ENCODE measurements at places on chromosomes 7 and 10.

DNA sequence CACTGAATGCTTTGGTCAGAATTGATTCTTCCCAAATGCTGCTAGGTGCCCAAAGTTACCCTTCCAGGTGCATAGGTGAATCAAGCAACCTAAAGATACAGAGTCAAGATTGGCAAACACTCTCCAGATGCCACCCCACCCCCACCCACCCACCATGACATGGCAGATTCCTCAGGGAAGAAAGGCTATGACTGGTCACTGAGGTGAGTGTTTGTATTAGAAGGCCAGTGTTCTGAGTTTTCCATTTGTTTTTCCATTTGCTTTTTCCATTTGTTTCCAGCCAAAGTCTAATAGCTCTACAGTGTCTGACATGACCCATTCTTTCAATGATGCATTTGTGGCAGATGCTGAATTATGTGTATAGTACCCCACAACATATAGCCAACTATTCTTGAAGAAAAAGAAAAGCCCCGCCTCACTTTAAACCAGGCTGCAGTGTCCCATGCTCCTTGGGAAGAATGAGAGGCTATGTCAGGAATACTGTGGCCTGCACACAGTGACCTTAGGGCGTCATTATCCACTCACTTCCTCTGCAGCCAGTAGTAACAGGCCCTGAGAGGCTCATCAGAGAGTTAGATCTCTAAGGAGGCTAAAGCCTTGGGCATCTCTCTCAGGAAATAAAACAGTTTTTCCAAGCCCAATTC, 16.1 kb upstream of the HIBADH start:
- DNase-seq = no peak

DNA sequence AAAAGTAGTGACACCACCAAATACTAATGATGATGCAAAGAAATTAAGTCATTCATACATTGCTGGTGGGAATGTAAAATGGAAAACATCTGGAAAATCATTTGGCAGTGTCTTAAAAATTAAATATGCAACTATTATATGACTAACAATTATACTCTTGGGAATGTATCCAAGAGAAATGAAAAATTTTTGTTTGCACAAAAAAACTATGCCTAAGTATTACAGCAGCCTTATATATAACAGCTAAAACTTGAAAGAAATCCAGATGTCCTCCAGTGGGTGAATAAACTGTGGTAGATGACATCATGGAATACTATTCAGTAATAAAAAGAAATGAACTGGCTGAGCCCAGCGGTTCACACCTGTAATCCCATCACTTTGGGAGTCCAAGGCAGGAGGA, 132.0 kb downstream of the NEBL start:
- DNase-seq = no peak

DNA sequence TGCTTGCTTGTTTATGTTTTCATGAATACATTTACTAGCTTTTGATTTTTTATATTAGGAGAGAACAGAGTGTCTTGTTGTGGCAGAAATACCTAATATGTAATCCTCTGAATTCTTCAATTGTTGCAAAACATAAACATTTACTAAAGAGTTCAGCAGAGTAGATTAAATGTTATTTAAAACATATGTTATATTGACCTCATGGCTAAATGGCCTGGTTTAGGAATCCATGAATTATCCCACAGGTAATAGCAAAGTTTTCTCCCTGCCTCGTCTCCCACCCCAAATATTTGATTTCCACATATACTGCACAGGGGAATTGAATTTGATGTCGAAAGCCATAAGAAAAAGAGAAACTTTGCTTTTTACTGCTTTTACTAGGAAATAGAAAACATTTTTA, 111.8 kb downstream of the ADK start:
- no peak for DNase-seq

DNA sequence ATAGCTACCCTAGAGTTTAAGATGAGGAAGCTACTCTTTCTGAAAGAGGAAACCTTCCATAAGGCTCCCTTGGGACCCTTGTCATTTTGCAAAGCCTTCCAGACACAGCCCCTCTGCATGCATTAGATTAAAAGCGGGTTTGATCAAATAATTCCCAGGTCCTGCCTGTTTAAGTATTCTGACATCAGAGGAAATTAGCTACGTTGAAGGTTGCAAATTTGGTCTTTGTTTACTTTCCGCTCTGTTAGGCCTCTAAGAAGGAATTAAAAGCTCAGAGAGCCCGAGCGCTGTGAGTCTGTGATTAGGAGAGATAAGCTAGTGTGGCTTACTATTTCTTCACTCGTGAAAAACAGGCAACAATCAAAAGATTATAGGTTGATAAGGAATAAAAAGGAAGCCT, 1.4 kb upstream of the THSD7A start:
- DNase-seq = no peak

- DNase-seq = no peak
Observed at GRCh38 chr7:18004372-18004771, 23.3 kb downstream of the PRPS1L1 start.

- no peak for DNase-seq
Observed at GRCh38 chr10:123772645-123773508, 106.7 kb downstream of the GPR26 start.

DNA sequence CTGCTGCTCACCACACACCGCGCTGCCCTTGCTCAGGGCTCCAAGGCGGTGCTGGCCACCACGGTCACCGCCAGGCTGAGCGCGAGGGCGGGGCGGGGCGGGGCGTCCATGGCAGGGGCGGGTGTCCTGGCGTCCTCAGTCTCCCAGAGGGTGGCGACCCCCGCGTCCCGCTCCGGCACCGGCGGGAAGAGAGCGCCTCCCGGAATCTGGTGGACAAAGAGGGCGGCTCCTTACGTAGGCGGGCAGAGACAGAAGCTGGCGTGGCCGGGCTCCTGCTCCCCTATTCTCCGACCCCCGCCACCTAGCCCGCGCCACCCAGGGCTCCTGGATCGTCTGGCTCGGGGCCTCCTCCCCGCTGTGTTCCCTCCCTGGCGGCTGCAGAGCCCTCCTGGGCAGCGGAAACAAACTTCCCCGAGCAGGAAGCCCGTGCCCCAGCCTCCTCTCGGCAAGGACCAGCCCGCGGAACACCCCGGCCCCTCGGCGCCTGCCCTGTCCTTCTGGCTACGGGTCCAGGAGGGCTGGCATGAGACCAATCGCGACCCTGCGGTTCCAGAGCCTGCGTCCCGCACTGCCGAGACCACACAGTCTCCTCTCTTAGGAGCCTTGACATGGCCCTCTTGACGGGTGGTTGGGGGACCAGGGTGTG, 133.8 kb upstream of the ZNF92 start:
- DNase-seq = no peak

DNA sequence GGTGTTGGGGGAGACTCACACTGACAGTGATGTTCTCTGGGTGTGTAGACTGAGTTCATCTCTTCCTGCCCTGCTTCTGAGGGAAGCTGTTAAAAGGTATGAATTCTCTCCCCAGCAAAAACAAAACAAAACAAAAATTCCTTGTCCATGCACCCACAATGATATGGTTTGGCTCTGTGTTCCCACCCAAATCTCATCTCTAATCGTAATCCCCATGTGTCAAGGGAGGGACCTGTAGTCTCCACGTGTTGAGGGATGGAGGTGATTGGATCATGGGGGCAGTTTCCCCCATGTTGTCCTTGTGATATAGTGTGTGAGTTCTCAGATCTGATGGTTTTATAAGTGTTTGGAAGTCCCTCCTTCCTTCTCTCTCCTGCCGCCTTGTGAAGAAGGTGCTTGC, 245.5 kb downstream of the GALNT17 start:
- DNase-seq = no peak

DNA sequence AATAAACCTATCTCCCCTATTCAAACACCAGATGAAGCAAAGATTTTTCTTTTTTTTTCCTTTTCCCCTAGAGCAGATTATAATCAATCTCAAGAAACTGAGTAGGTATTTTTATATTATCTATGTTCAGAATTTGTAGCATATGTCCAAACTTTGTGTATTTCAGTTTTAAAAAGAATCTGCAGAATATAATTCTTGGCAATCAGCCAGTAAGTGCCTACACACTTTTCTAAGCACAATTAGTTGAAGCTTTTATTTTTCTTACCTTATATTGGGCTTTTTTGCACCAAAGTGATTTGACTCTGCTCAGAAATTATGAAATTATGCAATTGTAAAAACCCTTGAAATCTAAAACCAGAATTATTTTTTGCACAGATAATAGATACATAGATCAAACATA, 315.8 kb upstream of the PHF14 start:
- DNase-seq = no peak

DNA sequence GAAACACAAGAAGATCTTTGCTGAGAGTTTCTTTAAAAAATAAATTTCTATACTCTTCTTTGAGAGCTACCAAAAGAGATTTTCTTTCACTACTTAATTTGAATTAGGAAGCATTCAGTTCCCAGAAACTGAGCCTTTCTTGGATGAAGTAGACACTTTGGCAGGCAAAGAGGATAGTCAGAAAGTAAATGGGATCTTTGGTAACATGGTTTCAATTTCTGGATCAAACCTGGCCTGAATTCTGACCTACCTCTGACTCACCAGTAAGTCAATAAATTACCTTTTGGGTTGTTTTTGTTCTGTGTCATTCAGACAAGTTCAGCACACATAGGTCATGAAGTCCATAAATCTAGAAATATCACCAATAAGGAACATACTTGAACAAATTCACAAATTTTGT, 26.8 kb upstream of the CABCOCO1 start:
- DNase-seq = no peak

DNA sequence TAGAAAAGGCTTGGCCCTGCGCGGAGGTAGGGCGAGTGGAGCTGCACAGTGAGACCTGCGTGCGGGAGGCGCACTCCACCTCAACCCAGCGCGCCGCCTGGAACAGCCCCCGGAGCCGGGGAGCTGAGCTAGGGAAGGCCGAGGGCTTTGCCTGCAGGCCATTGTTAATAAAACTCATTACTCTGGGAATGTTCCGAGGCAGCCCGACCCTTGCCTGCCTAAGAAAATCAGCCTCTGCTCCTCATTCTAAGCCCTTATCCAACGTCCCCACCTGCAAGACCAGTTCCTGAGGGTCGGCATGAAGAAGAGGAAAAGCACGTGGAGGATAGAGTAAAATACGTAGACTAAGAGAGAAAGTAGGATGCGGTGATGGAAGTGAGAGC, 55.3 kb downstream of the C7orf25 start:
- no peak for DNase-seq

DNA sequence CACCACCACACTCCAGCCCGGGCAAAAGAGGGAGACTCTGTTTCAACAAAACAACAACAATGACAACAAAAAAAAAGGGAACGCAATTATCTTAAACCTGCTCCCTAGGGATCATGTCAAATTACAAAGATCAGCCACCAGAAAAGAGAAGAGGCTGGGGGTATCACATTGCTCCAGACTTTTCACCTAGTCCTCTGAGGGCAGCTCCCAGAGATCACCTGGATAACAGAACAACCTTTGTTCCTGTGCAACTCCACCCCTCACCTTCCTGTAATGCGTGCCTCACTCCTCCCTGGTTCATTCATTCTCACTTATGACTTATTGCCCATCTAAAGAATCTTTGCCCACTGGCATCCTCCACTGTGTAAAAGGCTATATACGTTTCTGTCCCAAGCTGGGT, 31.8 kb downstream of the SVOPL start:
- no peak for DNase-seq

GRCh38 chr10:62433181-62433692, 59.1 kb downstream of the ZNF365 start:
- DNase-seq = peak; percentile 79

DNA sequence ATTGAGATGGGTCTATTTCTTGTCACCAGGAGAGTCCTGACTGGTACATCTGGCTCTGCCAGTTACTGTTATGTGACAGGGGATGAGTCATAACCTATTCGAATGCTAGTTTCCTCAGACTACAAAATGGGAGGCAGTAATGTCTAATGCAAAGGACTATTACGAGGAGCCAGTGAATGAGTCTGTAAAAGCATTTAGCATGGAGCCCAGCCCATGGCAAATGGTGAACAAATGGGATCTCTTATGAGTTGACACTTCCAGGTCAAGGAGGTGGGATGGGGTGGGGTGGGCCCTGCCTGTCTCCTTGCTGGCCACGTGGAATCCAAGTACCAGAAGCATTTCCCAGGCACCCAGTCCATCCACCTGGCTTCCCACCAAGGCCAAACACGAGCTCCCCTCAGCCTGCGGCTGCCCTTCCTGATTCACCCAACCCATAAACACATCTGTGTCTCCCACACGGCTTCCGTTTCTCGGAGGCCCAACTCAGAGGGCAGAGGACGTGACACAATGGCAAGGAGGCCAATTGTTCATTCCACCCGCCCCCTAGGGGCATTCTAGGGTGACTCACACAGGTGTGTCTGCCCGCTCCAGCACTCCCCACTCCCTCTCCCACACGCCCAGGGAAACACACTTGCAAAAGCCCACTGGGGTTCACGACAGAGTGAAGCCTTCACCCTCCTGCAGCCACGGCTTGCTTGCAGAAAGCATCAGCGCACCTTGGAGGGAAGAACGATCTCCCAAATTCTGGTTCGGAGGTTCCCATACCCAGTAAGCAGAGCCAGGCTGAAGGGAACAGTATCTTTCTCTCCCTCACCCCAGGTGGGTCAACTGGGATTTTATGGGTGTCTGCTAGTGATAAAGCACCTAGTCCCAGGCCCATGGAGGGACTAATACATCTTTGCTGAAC, 109.8 kb downstream of the SH3PXD2A start:
- peak; percentile 19 for DNase-seq

DNA sequence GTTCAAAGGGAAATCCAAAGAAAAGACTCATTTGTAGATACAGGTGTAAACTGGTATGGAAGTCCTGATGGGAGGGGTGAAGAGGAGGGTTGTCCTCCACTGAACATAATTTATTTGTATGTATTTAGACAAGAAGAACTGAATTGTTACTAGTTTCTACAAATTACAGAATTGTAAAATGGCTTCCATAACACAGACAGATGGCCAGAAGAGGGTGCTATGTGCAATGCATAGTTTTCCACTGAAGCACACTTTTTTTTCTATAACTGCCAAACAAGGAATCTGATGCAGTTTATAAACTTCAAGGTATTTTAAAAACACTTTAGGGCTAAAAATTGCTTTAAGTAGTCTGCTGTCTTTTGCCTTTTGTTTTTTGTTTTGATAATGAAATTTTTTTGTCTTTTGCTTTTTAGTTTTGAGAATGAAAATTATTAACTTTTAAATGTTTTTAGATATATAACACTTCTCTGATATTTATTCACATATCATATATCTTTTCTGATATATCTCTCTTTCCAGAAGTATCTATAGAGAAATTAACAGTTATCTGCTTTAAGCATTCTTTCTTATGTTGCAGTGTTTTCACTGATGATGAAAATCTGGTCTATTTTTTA, 58.5 kb downstream of the PHYHIPL start:
- peak; percentile 39 for DNase-seq

- peak; percentile 13 for DNase-seq
Observed at GRCh38 chr10:18179891-18180290, 39.7 kb downstream of the CACNB2 start.

DNA sequence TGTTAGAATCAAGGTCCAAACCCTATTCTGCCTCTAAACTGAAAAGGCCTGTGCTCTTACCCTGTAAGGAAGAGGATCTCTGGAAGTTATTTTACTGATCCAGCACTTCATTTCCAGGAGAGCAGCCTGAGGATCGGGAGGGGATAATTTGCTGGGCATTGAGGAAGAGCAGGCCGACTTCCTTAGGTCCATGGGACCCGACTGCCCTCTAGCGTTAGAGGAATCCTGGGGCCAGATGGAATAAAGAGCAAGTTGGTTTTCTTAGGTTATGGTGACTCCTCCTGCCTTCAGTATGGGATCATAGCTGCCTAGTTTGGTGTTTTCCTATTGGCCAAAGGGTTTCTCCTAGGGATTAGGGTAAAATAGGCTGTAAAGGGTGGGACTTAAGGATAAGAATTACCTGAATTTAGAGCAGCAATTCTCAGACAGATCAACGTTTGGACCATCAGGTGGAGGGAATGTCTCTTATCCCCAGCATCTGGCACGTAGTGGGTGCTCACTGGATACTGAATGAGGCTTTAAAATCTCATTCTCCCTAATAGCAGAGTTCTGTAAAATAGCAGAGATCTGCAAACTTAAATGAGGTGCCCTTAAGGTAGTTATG, 40.0 kb upstream of the SORBS1 start:
- DNase-seq = peak; percentile 77

Measured in suppressor macrophage (primary cell).